Kidney (tissue), 22 donors: ENCODE measurements at places on chromosomes 3 and 15. TPM values are rescaled to one million over a fixed set of nuclear protein-coding genes. Genes with fewer than 3 reads are reported as not detected.

DNA sequence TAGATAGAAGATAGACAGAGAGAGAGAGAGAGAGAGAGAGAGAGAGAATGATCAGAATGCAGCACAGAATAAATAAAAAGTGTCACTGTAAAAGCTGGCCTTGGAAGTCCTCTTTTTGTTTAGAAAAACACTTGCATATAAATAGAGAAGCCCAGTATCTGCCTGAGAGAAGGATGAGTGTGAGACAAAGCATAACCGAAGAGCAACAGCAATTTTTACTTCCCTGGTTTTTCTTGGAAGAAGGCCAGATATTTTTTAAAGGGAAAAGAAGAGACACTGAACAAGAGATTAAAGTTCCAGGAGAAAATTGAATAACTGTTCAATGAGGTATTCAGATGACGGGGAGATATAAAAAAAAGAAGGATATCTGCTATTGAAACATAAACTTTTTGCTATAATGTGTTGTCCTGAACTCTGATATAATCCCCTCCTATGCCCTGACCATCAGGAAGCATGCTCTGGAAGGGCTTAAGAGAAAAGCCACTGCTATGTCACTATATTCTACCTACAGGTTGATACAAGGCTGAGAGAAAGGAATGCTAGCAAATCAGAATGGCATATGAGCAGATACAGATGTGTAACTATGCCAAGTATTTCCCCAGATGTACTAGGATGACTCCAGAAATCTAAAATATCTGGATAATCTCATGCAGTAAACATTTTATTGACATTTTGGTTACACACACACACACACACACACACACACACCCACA is 358.9 kb downstream of the RBMS3 start:
- no peaks in the 10 kb centered on the region for H3K36me3 ChIP-seq
- DNase-seq, result no peak
- no peaks in the 10 kb centered on the region for H3K27me3 ChIP-seq
- no peaks in the 10 kb centered on the region for H3K4me1 ChIP-seq
- no peak overlapping the region for H3K4me3 ChIP-seq

DNA sequence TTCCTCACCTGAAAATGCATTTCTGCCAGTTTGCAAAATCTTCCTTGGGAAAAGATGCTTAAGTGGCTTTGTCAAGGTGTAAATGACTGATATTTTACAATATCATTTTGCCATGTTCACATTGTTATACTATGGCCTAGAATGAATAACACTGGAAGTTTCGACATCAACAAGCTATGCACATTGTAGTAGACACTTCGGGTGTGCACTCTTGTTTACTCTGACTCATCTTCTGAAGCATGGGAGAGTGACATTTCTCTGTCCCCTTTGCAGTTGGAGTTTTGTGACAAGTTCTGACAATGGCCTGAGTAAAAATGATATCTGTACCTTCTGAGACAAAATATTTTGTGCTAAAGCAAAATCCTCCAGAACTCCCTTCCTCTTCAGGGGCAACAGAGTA is 567.0 kb upstream of the RGMA start:
- no peaks in the 10 kb centered on the region for H3K27me3 ChIP-seq
- H3K36me3 ChIP-seq, result no peaks in the 10 kb centered on the region
- DNase-seq, result no peak
- no peak overlapping the region for H3K27ac ChIP-seq
- H3K4me3 ChIP-seq, result no peak overlapping the region
- no peaks in the 10 kb centered on the region for H3K4me1 ChIP-seq

TRAT1 gene
- total RNA-seq, result 1.9 TPM

INKA1 gene
- 6.3 TPM for total RNA-seq

DNA sequence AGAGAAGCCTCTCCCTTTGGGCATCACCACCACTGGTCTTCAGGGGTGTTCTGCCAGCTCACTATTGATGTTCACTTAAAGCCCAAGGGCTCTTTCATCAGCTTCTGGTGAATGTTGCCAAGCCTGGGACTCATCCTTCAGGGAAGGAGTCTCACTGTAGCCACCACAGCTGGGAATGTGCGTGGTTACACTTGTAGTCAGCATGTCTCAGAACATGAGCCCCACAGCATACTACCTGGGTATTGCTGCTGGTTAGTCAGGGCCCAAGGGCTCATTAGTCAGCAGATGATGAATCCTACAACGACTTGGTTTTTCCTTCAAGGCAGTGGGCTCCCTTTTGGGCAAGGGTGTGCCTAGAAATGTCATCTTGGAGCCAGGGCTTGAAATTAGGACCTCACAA is 412.9 kb downstream of the VGLL3 start:
- no peaks in the 10 kb centered on the region for H3K4me1 ChIP-seq
- H3K36me3 ChIP-seq, result no peaks in the 10 kb centered on the region
- no peak for DNase-seq

- H3K27me3 ChIP-seq, result no peaks in the 10 kb centered on the region
- no peak overlapping the region for H3K4me3 ChIP-seq
- DNase-seq, result no peak
- no peaks in the 10 kb centered on the region for H3K4me1 ChIP-seq
- no peak overlapping the region for H3K27ac ChIP-seq
- H3K36me3 ChIP-seq, result no peaks in the 10 kb centered on the region
These were observed 32.8 kb upstream of the SLC9A9 start for GRCh38 chr3:143881095-143881494.

PFKFB4 gene
- 4.6 TPM for total RNA-seq

- H3K27me3 ChIP-seq, result no peaks in the 10 kb centered on the region
- no peak for DNase-seq
- H3K4me3 ChIP-seq, result peak overlapping the region; percentile 78
- H3K27ac ChIP-seq, result peak overlapping the region; percentile 97
These were observed 1.0 kb downstream of the TASOR start for GRCh38 chr3:56681984-56682461.

- H3K36me3 ChIP-seq, result no peaks in the 10 kb centered on the region
- H3K27ac ChIP-seq, result no peak overlapping the region
- DNase-seq, result no peak
- no peaks in the 10 kb centered on the region for H3K27me3 ChIP-seq
These were observed 8.4 kb upstream of the DHX30 start for GRCh38 chr3:47794544-47794943.

DNA sequence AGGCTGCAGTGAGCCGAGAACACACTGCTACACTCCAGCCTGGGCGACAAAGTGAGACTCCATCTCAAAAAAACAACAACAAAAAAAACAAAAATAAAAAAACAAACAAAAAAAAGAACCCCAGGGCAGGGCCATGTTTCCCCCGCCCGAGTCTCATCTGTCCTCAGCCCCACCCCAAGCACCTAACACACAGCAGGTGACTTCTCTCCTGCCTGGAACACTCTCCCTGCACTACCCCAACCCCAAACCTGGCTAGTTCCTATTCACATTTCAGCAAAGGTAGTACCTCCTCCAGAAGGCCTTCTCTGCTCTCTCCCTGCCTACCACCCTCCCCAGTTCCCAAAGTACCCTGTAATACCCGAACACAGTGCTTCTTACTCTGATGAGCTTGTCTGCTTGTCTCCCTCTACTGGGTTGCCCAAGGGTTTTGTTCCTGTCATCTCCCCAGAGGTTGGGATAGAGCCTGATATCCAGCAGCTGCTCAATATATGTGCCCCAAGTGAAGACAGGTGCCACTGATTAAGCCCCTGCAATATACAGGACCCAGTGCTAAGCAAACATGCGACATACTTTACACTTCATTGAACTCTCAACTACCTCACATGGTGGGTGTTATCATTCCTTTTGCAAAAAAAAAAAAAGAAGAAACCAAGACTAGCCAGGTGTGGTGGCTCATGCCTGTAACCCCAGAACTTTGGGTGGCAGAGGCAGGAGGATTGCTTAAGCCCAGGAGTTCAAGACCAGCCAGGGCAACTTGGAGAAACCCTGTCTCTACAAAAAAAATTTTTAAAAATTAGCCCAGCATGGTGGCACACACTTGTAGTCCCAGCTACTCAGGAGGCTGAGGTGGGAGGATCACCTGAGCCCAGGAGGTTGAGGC is 103.6 kb downstream of the DAPK2 start:
- no peaks in the 10 kb centered on the region for H3K27me3 ChIP-seq
- no peak overlapping the region for H3K4me3 ChIP-seq
- H3K36me3 ChIP-seq, result no peaks in the 10 kb centered on the region
- H3K4me1 ChIP-seq, result peaks cover 13% of the 10 kb centered on the region
- no peak for DNase-seq
- H3K27ac ChIP-seq, result no peak overlapping the region
